ENCODE measurements at places on chromosomes 7 and 10. TPM values are rescaled to one million over a fixed set of nuclear protein-coding genes. Genes with fewer than 3 reads are reported as not detected.

Gene TAS2R3
- 3.2 TPM for total RNA-seq

DNA sequence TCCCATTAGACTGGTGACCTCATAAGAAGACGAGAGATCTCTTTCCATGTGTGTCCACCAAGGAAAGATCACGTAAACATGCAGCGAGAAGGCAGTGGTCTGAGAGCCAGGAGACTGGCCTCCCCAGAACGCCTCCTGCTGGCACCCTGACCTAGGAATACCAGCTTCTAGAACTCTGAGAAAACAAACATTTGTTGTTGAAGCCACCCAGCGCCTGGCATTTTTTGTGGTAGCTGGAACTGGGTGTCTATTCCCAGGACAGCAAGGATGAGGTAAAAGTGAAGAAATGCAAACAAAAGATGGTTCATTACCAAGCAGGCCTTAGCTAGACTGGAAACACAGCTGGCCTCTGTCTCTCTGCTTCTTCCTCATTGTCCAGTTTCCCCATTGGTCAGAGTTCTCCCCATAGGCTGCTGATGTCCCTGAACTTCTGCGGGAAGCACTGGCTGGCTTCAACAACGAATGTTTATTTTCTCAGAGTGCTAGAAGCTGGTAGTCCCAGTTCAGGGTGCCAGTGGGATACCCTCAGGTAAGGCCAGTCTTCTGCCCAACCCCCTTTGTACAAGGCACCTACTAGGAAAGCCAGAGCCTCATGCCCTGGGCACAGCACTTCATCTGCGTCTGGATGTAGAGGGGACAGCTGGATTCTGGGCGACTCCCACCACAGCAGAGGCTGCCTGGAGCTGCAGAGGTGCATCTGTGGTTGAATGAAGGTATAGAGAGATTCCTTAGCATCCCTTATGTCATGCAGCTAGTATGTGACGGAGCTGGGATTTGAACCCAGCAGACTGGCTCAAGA lies 304.9 kb downstream of the TCERG1L start:
- H3K36me3 ChIP-seq = no peaks in the 10 kb centered on the region
- no peaks in the 10 kb centered on the region for H3K27me3 ChIP-seq
- no peaks in the 10 kb centered on the region for H3K4me1 ChIP-seq
- no peak overlapping the region for H3K27ac ChIP-seq
- DNase-seq = no peak

DNA sequence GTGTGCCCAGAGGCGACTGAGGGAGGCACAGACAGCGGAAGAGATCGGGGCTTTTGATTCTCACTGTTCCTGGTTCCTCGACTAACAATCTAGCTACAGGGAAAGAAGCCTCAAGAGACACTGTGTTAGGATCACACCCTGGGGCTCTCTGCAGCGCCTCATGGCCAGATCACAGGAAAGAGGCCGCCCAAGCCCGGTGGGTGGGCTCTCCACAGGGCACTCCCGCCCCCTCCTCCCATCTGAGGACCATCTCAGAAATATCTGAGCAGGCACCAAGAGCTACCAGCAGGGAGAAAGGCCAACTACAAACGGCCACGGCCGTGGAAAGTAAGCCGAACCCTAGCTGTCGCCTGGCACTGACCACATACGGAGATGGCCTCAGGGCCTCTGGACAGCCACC lies 224.2 kb downstream of the MLLT10 start:
- peak; percentile 38 for DNase-seq
- H3K4me1 ChIP-seq = no peaks in the 10 kb centered on the region
- H3K4me3 ChIP-seq = no peak overlapping the region
- no peaks in the 10 kb centered on the region for H3K27me3 ChIP-seq
- no peak overlapping the region for H3K27ac ChIP-seq
- H3K36me3 ChIP-seq = no peaks in the 10 kb centered on the region

Gene GJD4
- under 0.01 TPM for total RNA-seq

Gene SAMD8
- 31.5 TPM for total RNA-seq

DNA sequence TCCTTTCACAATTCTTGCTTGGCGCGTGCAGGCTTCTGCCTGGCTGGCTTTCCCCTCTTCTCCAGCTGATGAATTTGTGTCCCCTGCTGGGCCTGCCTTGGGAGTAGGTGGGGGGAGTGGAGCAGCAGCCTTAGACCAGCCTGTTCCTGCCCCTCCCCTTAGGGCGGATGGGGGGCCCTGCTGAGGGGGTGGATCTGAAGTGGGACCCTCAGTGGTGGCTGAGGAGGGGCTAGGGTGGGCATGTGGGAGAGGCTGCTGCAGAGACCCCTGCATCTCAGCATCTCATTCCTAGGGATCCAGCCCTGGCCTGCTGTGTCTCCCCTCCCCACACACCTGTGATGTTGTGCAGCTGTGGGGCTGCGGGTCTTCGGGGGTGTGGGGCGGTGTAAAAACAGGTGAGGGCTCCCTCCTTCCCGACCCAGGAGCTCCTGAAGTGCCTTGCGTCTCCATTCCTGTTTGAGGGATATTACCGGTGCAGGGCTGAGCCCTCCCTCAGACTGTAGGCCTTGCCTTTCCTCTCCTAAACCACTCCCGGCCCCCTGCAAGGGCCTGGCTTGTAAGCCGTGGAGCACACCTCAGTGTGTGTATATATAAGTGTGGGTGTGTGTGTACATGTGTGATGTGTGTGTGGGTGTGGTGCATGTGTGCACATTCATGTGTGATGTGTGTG lies 24.7 kb downstream of the ADCYAP1R1 start:
- peaks cover 5% of the 10 kb centered on the region for H3K27me3 ChIP-seq
- H3K4me1 ChIP-seq = no peaks in the 10 kb centered on the region
- no peaks in the 10 kb centered on the region for H3K36me3 ChIP-seq
- H3K27ac ChIP-seq = no peak overlapping the region

DNA sequence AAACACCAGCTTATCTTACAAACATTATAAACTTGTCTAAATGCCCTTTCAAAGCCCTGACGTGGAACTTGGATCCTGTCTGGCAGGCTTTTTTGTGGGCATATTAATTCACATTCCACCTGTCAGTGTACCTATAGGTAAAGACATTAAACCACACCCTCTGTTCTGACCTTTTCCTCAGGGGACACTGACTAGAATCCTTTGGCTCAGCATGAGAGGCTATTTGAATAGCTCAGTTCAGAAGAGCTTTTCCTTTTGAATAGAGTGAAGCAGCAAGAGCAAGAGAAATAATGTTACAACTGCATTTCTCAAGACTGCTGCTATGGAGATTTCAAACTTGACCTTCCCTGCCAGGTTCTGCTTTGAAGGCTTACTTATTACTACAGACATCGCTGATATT lies 76.9 kb downstream of the CYP51A1 start:
- no peak overlapping the region for H3K4me3 ChIP-seq
- no peak for DNase-seq
- peaks cover 9% of the 10 kb centered on the region for H3K36me3 ChIP-seq
- no peaks in the 10 kb centered on the region for H3K27me3 ChIP-seq
- H3K27ac ChIP-seq = no peak overlapping the region
- no peaks in the 10 kb centered on the region for H3K4me1 ChIP-seq

DNA sequence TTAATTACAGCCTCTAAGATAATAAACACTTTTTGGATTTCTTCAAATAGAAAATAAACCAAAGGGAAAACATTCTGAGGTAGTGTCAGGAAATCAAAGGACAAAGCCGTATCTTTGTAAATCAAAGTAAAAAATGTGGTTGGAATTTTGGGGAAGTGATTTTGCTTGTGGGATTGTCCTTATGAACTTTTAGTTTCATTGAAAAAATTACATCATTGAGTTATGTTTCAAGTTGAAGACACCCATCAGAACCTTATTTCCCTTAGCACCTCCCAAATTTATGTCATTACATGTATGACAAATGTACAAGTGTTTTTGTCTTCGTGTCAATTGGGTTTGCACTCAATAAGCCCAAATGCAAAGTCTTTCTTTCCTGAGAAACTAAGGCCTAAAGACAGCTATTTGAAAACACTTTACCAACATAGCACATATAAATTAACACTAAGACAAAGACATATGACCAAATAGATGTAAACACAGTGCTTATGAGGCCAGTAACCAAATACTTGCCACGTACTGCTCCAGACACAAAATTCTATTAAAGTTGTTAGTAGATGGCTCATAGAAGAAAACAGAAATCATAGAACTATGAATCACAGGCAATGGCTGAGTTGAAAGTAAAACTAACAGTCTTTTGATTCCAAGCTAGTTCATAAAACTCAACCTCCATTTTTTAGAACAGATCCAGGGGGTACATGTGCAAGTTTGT lies 26.9 kb upstream of the LAMB4 start:
- no peaks in the 10 kb centered on the region for H3K4me1 ChIP-seq
- no peaks in the 10 kb centered on the region for H3K36me3 ChIP-seq
- no peak for DNase-seq
- H3K4me3 ChIP-seq = no peak overlapping the region
- H3K27ac ChIP-seq = no peak overlapping the region

- no peaks in the 10 kb centered on the region for H3K36me3 ChIP-seq
- no peaks in the 10 kb centered on the region for H3K4me1 ChIP-seq
- DNase-seq = no peak
- no peak overlapping the region for H3K4me3 ChIP-seq
- no peaks in the 10 kb centered on the region for H3K27me3 ChIP-seq
- no peak overlapping the region for H3K27ac ChIP-seq
These were observed 453.2 kb downstream of the GRM8 start for GRCh38 chr7:126799541-126799940.

Gene VAX1
- total RNA-seq = not detected

Gene FKBP9
- total RNA-seq = 420 TPM

- peaks cover 52% of the 10 kb centered on the region for H3K36me3 ChIP-seq
- H3K27me3 ChIP-seq = no peaks in the 10 kb centered on the region
- H3K4me3 ChIP-seq = no peak overlapping the region
- H3K4me1 ChIP-seq = peaks cover 4% of the 10 kb centered on the region
- peak; percentile 83 for DNase-seq
These were observed 113.9 kb downstream of the CYTH3 start for GRCh38 chr7:6158424-6159096.

DNA sequence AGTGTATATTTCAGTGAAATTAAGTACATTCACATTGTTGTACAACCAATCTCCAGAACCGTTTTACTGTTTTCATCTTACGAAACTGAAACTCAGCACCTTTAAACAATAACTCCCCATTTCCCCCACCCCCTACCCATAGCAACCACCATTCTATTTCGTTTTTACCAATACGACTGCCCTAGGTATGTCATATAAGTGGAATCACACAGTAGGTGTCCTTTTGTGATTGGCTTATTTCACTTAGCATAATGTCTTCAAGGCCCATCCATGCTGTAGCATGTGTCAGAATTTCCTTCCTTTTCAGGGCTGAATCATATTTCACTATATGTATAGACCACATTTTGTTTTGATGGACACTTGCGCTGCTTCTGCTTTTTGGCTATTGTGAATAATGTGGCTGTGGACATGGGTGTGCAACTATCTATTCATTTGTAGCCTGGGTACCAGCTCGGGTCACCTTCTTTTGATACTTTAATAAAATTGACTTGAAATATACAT lies 34.3 kb upstream of the DLG5 start:
- peaks cover 11% of the 10 kb centered on the region for H3K4me1 ChIP-seq
- H3K27ac ChIP-seq = no peak overlapping the region
- DNase-seq = no peak
- H3K27me3 ChIP-seq = no peaks in the 10 kb centered on the region
- H3K36me3 ChIP-seq = no peaks in the 10 kb centered on the region
- H3K4me3 ChIP-seq = no peak overlapping the region

Gene KAT6B
- 30.9 TPM for total RNA-seq

DNA sequence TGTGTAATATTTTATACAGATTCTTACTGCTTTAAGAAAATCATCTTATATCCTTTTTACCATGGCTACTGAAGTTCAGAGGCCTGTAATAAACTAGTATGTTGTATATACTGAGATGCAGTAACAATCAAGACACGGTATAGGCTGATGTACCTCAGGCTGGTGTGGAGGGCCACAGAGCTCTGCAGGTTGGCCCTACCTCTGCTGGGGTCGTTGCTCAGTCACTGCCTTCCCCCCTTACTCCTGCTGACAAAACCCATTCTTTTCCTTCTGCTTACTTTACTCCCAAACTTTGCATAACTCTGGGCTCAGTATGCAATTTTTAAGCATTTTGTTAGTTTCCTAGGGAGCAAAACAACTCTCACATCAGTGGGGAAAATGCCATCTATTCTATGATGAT lies 200.1 kb upstream of the FOXP2 start:
- H3K36me3 ChIP-seq = no peaks in the 10 kb centered on the region
- no peaks in the 10 kb centered on the region for H3K27me3 ChIP-seq
- H3K4me3 ChIP-seq = no peak overlapping the region
- DNase-seq = no peak
- no peaks in the 10 kb centered on the region for H3K4me1 ChIP-seq

- H3K27ac ChIP-seq = no peak overlapping the region
- no peaks in the 10 kb centered on the region for H3K27me3 ChIP-seq
- no peaks in the 10 kb centered on the region for H3K4me1 ChIP-seq
- no peak for DNase-seq
- H3K4me3 ChIP-seq = no peak overlapping the region
These were observed 1212.4 kb downstream of the SORCS1 start for GRCh38 chr10:105952153-105952552.

Gene CD36
- 22.8 TPM for total RNA-seq

Gene SLC13A1
- not detected for total RNA-seq

DNA sequence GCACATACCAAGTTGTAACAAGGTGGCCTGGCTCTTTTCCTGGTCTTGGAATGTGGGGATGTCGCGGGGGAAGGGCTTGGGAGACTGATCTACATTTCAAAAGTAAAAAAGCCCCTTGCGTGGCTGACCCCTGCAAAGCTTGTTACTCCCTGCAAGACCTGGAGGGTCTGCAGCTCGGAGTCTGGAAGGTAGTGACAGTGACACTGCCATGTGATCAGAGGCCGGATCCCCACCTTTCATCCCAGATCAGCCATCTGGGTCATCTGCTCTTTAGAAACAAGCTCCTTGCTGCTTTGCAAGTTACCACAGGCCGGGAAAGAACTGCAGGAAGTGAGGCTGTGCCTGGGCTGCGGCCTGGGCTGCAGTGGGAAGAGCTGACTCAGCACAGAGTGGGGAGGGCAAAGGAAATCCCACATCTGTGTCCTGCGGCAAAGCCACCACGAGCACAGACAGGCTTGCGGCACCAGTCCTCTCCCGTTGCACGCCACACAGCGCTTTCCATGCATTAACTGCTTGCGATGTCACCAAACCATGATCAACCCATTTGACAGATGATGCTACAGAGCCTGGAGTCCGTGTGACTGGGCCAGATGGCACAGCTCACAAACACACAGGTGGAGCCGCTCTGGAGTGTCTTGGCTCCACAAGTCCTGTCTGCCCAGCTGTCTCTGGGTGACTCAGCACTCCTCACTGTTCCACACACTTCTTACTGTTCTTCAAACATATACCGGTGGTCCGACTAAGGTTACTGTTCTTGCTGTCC lies 97.7 kb downstream of the SH3PXD2A start:
- H3K36me3 ChIP-seq = no peaks in the 10 kb centered on the region
- peak overlapping the region; percentile 11 for H3K4me3 ChIP-seq
- peak overlapping the region; percentile 85 for H3K27ac ChIP-seq
- peak; percentile 95 for DNase-seq
- no peaks in the 10 kb centered on the region for H3K27me3 ChIP-seq

- H3K4me1 ChIP-seq = no peaks in the 10 kb centered on the region
- no peak for DNase-seq
- H3K27me3 ChIP-seq = peaks cover 7% of the 10 kb centered on the region
- no peaks in the 10 kb centered on the region for H3K36me3 ChIP-seq
- no peak overlapping the region for H3K4me3 ChIP-seq
These were observed 188.5 kb upstream of the PLXNA4 start for GRCh38 chr7:132764762-132765161.
